ENCODE measurements at places on chromosomes 6 and 20.

DNA sequence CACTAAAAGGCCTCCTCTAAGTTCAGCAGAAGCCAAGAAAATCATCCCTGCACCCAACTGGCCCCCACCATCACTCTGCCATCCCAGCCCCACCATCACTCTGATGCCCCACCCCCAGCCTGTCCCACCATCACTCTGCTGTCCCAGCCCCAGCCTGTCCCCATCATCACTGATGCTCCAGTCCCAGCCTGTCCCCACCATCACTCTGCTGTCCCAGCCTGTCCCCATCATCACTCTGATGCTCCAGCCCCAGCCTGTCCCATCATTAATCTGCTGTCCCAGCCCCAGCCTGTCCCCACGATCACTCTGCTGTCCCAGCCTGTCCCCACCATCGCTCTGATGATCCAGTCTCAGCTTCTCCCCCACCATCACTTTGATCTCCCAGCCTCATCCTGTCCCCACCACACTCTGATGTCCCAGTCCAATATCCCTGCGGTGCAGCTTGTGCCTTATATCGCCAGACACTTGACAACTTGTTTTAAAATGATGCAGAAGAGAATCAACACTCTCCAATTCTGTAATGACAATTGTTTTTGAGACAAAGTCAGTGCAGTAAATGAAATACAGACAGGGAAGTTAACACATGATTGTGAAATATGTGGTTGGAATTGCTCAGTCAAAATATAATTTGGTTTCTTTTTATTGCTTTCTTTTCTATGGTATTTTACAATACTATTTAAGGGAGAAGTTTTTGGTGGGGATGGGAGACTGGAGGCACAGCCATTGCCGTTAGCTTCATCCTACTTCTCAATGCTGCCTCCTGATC is 100.8 kb downstream of the TNFAIP3 start:
- no peak for DNase-seq

DNA sequence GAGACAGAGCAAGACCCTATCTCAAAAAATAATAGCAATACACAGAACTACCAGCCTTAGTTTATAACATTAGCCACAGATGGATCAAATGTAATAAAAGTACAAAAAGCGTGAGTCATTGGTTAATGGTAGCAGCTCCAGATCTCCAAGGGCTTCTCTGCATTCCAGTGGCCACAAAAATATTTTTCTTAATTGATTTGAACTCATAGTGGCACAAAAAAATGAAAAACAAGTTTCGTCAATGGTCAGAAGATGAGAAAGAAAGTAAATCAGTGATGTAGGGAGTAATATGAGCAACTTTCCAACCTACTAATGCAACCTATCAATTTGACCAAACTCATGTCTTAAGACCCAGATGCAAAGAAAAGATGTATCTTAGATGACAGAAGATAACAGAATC is 79.6 kb downstream of the CEP57L1 start:
- no peak for DNase-seq

- no peak for DNase-seq
Observed at GRCh38 chr6:159443417-159443920, 249.6 kb downstream of the SOD2 start.

DNA sequence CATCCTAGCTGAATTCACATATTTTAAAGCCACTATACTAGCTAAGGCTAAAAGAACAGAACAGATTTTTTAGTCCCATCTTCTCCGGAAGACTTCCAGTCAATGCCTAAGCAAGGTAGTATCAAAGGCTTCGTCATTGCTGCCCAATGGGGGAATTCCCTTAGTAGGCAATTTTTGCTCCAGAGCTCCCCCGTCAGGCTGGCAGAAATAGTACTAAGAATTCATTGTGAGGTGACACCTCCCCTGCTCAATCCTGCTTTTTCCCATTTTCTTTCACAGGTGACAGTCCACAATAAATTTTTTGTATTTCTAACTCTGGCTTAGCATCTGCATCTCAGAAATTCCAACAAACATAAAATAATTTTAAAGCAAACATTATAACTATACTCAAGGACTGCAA is 52.8 kb upstream of the SRSF6 start:
- DNase-seq: no peak

DNA sequence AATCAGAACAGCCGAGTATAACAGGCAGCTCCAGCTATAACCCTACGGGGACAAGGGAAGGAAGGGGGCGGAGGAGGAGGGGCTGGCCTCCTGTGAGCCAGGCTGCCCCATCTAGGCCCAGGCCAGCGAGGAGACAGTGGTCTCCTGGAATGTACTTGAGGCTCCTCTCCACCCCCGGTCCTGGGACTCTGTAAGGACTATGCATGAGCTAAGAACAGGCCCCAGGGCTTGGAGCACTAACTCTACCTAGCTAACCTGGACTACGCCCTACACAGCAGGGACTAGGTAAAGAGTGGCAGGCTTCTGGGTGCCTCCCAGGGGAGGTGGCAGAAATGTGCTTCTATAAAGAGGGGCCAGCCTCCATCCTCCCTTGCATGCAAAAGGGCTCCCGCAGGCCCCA is 8.9 kb downstream of the KCNK15 start:
- DNase-seq: no peak

GRCh38 chr6:34876472-34876871 is 11.4 kb downstream of the TAF11 start:
- DNase-seq: no peak

DNA sequence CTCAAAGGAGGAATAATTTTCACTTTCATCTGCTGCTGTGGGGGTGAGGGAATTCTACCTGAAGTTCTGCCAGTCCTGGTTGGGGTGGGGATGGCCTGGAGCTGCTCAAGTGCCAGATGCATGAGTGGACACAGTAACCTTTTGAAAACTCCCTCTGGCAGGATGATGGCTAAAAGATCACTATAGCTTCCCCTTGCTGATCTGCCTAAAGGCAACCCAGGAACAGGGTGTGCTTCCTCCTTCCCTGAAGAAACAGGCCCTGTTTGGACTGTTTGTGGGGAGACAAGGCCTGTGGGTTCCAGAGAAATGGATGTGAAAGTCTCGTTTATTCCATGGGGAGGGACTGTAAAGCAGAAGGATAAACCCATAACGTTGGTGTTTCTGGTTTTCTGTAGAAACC is 176.9 kb downstream of the DTNBP1 start:
- no peak for DNase-seq
